ENCODE measurements at places on chromosomes 12 and 14. TPM values are rescaled to one million over a fixed set of nuclear protein-coding genes. Genes with fewer than 3 reads are reported as not detected.

Gene TMEM179
- 0.38 TPM for total RNA-seq

Gene KLRF1
- 0.88 TPM for total RNA-seq

Gene CLEC9A
- total RNA-seq: not detected

GRCh38 chr14:32003585-32003984 lies 73.5 kb upstream of the ARHGAP5 start:
- no peak for DNase-seq

DNA sequence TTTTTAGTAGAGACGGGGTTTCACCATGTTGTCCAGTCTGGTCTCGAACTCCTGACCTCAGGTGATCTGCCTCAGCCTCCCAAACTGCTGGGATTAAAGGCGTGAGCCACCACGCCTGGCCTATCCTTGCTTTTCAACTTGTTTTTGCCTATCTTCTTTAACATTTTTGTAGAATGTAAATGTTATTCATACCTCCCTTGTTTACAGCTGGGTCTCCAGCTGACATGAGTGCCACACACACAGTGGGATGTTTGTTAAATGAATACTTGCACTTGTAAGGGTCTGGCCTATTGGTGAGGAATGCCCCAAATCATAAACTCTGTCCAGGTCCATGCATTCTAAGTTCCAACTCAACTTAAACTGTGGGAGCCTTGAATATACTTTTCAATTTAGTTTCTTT lies 176.3 kb downstream of the ANO4 start:
- DNase-seq: no peak

DNA sequence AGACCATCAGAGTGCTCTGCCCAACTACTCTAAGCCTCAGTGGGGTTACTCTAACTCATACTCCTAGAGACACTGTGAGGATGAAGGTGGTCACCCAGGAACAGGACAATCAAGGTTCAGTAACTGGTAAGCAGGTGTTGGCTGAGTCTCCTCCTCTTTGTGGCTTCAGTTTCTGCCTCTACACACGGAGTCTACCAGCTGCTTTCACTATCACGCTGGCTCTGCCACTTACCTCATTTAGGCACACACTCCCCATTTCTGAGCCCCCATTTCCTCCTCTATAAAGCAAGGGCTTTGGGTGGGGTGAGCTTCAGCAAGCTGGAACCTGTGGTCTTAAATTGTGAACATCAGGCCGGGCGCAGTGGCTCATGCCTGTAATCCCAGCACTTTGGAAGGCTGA lies 7.3 kb upstream of the TCHP start:
- no peak for DNase-seq

- no peak for DNase-seq
These were observed 6.8 kb downstream of the LMNTD1 start for GRCh38 chr12:25546318-25546717.

GRCh38 chr14:87030197-87030596 lies 962.8 kb downstream of the GALC start:
- DNase-seq: no peak

- no peak for DNase-seq
These were observed 158.0 kb downstream of the EPS8 start for GRCh38 chr12:15631007-15631715.

DNA sequence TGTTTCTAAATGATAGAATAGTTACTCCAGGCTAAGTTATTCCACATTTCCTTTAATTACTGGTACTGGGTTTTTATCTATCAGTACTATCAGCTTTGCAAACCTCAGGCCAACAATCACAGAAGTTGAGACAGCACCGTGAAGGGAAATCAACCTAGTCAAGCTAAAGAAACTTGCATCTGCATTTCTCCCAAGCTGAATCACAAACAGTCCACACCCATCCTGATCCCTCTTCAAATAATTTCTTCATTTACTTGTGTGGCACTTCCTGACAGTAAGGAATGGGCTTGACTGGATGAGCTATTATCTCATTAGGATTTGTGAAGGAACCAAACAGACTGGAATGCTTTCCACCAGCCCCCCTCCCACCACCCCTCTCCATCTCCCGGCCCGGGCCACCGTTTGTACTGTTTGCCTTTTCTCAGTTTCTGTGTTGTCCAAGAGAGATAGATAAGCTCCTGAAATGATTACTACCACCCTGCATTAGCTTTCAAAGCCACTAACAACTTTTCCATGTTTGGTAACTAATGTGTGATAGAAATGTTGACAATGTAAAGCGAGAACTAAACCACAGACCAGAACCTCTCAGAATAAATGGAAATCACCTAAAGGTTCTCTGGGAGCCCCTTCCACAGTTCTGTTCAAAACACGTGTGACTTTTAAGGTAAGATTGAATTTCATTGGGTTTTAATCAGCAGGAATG lies 236.3 kb downstream of the SLC25A21 start:
- DNase-seq: no peak

DNA sequence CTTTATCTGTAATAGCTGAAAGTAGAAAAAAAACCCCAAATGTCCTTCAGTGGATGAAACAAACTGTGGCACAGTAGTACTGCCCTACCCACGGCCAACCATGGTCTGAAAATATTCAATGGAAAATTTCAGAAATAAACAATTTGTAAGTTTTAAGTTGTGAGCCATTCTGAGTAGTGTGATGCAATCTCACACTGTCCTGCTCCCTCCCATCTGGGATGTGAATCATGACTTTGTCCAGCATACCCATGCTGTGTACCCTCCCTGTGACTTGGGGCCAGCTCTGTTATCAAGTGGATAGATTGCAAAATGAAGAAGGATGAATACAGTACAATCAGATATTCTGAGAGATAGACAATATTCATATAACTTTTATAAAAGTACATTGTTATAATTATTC lies 106.2 kb downstream of the SMOC1 start:
- DNase-seq: no peak

DNA sequence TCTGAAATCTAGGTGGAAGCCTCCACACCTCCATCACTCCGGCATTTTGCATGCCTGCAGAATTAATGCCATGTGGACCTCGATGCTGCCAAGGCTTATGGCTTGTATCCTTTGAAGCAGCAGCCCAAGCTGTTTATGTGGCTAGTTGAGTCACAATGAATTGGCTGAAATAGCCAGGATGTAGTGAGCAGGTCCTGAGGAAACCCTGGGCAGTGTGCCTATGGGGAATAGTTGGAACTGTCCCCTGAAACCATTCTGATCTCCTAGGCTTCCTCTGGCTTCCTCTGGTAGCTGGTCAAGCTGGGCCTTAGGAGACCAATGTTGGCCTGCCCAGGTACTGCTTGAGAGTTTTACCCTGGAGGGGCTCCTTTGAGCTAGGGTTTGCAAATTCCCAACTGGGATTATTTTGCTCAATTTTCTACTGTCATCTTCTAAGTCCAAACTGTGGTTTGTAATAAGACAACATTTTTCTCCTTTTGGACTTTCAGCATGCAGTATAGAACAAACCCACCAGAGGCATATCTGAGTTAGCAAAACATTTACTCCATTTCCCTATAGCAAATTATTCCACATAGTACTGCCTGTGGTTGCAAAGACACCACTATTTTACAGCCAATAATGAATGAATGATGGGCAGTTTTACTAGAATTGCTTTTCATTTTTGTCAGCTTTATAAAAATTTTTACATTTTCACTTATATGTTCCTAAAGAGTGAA lies 85.1 kb upstream of the AMIGO2 start:
- no peak for DNase-seq

GRCh38 chr12:6796576-6796975 lies 7.2 kb downstream of the CD4 start:
- DNase-seq: no peak

GRCh38 chr12:67268335-67268895 lies 743 bp upstream of the CAND1 start:
- peak; percentile 92 for DNase-seq

GRCh38 chr12:15336768-15337553 lies 14.7 kb downstream of the PTPRO start:
- DNase-seq: no peak

All from posterior vena cava (tissue), 2 donors.